Activated effector memory CD4-positive, alpha-beta T cell treated with Interleukin-2 at 50 U/mL for 16 hours (primary cell): ENCODE measurements at places on chromosomes 1 and 21.

GRCh38 chr1:205211839-205212536 is 486 bp upstream of the DSTYK start:
- DNase-seq: no peak

GRCh38 chr1:163509114-163509513 is 187.4 kb downstream of the NUF2 start:
- no peak for DNase-seq

GRCh38 chr1:5493851-5494311 is 498.3 kb downstream of the NPHP4 start:
- no peak for DNase-seq

DNA sequence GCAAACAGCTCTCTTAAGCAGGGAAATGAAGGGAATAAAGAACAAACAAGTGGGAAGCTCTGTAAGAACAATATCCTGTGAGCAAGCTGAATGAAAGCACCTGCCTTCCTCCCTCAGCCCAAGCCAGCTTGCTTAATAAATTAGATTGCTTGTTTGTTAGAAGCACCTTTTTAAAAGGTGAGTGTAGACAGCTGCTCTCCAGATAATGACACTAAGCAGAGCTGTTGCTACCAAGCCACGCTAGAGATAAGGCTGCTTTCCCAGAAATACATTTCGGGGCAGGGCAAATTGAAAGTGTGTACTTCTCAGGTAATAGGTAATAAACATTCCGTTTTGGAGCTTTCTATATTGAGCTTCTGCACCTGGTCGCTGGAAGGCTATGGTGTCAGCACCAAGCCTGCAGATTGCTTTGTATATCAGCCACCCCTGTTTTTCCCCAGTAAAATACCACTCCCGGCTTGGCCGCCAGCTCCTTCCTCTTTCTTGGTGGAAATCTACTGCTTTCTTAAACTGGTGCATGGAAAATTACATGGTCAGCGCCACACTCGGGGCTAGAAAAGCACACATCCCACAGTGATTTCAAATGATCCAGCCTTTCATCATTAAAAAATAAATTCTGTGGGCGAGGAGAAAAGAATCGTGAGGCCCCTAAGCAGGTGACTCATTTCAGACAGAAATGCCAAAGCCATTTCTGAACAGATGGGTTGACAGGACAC is 151.3 kb downstream of the ETS2 start:
- no peak for DNase-seq

DNA sequence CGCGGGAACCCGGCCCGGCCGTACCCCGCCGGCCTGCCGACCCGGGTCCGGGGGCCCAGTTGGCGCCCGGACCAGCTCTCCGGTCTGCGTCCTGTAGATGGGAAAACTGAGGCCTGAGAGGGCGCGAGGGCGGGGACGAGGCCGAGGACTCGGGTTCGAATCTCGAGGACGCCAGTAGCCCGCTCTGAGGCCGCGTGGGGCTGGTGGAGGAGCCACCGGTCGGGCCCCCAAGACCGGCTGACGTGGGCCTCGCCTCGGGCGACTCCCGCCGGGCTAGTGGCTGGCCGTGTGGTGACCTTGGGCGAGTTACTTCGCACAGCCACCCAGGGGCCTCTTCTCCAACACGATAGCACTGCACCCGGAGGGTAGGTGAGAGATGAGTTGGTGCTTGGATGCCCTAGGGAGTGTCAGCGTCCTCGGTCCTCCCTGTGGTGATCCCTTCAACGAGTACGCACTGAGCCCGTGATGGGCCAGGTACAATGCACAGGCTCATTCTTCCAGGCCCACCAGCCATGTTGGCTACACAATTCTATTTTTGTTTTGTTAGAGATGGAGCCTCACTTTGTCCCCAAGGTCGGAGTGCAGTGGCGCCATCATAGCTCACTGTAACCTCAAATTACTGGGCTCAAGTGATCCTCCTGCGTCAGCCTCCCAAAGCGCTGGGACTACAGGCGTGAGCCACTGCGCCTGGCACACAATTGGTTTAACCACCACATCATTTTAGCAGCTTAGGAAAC is 404 bp upstream of the SCMH1 start:
- DNase-seq: peak; percentile 1

DNA sequence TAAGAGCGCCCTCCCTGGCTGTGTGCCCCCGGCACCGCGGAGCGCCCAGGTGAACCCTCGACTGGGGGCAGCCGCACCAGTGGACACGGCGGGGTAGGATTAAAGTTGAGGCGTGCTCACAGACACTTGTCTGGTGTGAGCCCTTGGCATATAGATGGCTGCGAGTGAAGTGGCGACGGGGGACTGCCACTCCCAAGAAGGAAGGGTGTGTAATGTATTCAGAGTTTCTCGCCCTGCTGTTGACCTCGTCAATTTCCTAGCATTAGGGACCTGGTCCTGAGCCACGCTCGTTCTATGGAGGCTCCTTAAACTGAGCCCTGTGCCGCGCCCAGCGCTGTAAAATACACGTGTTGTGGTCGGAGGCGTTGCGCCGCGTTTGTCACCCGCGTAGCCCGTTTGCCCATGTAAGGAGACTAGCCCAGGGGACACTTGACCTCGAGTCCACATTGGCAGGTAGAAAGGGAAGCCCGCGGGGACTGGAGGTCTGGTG is 554 bp downstream of the EVA1C start:
- no peak for DNase-seq

GRCh38 chr1:117636637-117637425 is 31.0 kb downstream of the TENT5C start:
- no peak for DNase-seq
